ENCODE measurements at places on chromosomes 2 and 18.
A peak's percentile ranks its signal among the peaks of the same experiment; 100 is the strongest.

DNA sequence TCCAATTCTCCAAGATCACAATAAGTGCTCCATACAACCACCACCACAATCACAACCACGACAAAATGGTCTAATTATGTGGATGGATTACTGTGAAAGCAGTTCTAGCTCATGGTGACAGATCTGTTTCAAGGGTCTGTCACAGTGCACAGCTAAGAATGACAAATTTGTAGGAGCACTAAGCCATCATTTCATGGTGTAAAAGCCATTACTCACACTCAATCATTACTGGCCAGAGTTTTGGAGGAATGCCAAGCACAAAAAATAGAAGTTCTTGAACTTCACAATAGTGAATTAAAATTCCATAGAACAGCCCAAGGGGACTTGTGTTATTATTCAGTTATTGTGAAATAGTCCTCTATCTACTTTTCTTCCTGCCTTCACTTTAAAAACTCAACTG, 2.3 kb downstream of the CPS1 start:
- no peak for DNase-seq

DNA sequence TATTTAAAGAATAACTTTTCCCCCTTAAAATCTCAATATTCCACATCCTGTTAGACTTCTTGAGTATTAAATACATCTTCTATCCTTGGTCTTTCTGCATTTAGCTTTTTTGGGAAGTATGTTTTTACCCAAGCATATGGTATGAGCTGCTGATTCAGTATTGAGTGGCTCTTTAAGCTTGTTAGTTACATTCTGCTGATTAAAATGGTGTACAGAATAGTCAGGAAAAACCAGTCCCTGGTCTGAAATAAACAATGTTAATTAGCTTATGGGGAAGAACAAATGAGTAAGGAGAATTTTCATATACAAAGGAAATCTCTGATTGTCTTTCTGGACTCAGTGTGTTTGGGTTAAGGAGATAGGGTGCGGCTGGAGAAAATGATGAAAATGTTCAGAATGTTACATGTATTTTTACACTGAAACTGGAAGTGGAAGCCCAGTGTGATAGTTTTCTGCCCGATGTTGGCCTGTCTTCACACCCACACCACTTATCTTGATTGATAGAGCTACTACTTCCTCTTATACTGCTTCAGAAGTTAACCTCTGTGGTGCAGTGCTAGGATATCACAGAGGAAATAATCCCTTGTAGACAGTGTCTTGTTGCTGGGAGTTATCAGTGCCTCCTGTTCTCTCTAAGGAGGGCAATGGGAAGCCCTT, 84.0 kb downstream of the MSH2 start:
- no peak for DNase-seq

DNA sequence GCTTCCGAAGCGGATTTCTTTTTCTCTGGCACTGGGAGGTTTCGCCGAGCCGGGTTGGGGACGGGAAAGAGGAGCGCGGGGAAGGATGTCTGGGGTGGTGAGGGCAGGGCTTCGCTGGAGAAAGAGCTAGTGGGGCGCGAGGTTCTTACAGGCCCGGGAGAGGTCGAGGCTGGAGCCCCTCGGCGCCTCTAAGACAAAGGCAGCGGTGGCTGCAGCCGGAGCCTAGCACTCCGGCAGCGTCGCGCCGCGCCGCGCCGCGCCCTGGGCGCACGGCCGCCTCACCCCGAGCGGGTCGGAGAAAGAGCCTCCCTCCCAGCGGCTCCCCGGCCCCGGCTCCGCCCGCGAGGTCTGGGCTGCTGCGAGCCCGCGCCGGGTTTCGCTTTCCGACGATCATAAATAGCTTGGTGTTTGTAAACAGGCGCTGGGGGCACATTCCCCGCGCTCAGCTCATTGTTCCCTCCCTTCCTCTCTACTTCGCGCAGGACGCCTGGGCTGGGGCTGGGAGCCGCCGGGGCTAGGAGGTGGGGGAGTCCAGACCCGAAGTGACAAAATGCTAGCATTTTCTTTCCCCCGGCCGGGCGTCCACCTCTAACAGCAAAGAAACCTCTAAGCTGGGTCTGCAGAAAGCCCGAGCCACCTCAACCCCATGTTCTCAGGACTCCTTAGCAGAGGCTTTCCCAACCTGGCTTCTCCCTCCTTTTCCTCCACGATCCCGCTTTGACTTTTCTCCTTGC, 813 bp upstream of the MEIS1 start:
- DNase-seq, result no peak

DNA sequence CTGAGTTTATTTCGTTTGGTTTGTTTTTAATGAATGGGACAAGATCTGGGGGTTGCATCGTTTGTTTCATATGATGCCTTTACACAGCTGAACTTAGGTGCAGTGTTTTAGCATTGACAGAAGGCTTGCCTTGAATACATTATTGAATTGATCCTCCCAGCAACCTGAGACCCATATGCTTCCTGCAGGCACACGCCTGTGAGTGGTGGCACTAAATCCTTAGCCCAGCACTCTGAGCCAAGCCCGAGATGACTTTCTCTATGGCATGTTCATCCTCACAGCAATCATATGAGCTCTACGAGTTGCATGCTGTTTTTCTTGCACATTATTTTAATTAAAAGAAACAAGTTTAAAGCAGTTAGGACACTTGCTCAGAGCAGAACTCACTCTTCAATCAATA, 47.8 kb upstream of the AGAP1 start:
- no peak for DNase-seq

DNA sequence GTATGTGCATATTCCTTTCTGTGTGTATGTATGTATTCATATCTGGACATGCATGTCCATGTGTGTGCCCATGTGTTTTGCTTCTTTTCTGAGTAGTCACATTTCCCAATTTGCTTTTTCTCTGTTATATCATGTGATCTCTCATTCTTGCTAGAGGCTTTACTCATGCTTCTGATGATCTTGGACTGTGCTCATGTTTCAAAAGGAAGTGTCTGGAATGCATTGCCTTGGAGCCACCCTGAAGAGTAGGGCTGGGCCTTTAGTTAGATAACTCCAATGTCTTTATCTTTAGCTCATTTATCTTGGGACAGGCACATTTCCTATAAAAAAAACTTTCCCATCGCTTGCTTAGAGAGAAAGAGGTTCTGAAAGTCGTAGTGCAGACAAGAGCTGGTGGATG, 859.2 kb downstream of the CNTNAP5 start:
- no peak for DNase-seq

GRCh38 chr18:61503688-61504087, 170.5 kb downstream of the CDH20 start:
- DNase-seq, result no peak

GRCh38 chr2:128309280-128310093, 9.2 kb downstream of the HS6ST1 start:
- peak; percentile 0 for DNase-seq

GRCh38 chr2:114442510-114442909, at the start of gene DPP10:
Gene DPP10, plus strand, starts transcription at chr2:114442641.
- peak; percentile 31 for DNase-seq

- DNase-seq, result no peak
Observed at GRCh38 chr2:149743842-149744448, 156.4 kb upstream of the MMADHC start.

GRCh38 chr2:204795156-204795555, 249.9 kb downstream of the PARD3B start:
- no peak for DNase-seq
